ENCODE measurements at places on chromosomes 4 and X.

- peak; percentile 9 for DNase-seq
Observed at GRCh38 chr4:41358647-41359421, 102.1 kb downstream of the UCHL1 start.

- DNase-seq = no peak
Observed at GRCh38 chr4:76594173-76594572, 159.1 kb downstream of the SHROOM3 start.

- no peak for DNase-seq
Observed at GRCh38 chr4:82599336-82599735, 37.5 kb upstream of the TMEM150C start.

DNA sequence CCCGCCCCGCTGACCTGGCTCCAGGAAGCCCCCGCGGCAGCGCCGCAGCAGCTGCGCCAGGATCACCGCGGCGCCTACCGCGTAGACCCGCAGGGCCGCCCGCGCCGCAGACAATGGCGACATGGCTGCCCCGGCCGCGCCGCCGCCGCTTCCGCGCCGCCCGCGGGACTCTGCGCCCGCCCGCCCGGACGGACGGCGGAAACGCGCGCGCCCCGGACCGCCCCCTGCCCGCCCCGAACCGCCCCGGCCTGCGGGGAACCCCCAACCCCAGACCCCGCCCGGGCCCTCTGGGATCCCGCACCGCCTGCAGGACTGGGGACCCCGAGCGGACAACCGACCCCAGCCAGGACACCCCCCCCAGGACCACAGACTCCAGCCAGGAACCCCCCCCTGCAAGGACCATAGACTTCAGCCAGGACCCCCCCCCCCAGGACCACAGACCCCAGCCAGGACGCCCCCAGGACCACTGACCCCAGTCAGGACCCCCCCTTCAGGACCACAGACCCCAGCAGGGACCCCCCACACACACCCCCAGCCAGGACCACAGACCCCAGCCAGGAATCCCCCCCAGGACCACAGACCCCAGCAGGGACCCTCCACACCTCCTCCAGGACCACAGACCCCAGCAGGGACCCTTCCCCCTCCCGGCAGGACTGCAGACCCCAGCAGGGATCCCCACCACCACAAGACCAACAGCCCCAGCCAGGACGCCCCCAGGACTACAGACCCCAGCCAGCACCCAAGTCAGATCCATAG, at the start of the genes DHRSX and ZBED1:
DHRSX (minus strand) TSS at position 174 of the 756 bp plus-strand sequence; CDS start at position 123, 51 bp downstream.
ZBED1 (minus strand) TSS at position 174 of the 756 bp plus-strand sequence. CDS start 10,257 bp downstream, outside the sequence.
- no peak for DNase-seq

DNA sequence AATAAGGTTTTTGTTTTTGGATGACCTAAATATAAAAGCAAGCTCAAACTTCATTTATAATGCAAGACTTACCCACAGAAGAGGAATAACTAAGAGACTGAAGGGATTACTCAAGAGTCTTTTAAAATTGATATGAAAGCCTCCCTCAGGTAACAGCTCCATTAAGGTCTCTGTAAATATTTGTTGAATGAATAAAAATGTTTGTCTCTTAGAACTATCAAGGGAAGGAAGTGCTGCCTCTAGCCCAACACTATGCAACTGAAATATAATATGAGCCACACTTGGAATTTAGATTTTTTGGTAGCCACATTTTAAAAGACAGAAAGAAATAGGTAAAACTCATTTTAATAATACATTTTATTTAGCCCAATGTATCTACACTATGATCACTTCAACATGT, 127.8 kb downstream of the SH3RF1 start:
- no peak for DNase-seq

All from amygdala (tissue), 56 donors.